ENCODE measurements at places on chromosomes 1 and 21.

DNA sequence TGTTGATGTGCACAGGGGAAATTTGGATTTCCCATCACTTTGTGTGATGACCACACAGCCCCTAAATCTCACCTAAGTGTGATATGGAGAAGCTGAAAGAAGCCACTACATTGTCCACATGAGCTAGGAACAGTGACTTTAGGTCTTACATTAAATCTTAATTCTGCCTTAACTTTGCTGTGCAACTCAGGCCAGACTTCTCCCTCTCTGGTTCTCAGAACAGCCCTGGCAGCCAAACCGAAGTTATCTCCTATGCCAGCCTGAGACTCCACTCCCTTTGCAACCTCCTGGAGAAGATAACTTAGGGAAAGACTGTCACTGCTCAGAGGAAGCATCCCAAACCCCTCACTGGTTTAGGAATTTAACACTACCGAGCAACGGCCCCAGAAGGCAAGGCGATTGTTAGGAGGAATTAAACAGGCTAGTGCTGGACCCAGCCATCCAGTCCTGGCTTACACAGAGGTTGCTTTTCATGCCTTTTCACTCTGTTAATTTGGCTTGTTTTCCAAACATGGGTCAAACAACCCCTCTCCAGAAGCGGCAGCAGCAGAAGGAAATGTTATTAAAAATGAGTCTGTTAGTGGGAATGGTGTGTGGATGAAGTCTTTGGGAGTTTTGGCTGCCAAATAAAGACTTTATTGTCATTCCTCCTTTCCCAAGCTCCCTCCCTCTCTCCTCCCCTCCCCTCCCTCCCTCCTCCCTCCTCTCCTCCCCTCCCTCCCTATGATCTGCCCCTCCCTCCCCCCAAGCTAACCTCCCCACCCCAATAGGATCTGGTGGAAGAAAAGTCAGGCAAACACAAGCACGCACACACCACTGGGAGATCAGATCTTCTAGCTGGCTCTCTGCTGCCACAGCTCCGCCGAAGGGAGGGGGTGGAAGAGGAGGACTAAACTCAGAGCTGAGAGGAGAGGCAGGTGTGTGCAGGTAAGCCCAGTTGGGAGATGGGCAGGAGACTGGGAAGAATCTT is at the start of gene PRELP:
TSS of gene PRELP (plus strand) at position 795 of the 970 bp plus-strand sequence. CDS start 7,379 bp downstream, outside the sequence.
- DNase-seq, result peak; percentile 91

DNA sequence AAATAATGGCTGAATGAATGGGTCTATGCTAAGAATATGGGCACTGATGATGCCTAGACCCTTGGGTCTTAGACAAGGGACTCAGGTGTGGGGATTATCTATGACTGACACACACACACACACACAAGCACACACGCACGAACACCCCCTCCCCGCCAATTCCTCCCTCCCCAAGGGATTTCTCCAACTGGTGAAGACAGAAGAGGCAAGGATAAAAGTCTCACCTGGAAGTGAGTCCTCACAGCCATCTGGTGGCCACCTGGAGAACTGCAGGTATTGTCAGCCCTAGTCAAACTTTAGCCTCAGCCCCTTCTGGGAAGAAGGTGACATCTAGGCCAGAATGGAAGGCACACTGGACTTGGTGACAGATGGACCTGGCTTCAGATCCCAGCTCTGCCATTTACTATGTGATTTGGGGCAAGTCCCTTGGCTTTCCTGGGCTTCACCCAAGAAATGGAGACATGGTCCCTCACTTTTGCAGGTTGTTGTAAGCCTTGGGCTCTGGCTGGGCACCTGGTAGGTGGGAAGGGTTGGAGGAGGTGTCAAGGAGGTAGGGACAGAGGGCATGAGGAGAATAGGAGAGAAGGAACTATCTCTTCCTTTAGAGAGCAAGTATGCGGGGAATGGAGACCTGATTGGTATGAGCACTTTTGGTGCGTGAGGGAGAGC is 4.0 kb upstream of the GPR3 start:
- DNase-seq, result peak; percentile 74

- peak; percentile 22 for DNase-seq
These were observed 26.1 kb downstream of the ATP5PF start for GRCh38 chr21:25708467-25709065.

DNA sequence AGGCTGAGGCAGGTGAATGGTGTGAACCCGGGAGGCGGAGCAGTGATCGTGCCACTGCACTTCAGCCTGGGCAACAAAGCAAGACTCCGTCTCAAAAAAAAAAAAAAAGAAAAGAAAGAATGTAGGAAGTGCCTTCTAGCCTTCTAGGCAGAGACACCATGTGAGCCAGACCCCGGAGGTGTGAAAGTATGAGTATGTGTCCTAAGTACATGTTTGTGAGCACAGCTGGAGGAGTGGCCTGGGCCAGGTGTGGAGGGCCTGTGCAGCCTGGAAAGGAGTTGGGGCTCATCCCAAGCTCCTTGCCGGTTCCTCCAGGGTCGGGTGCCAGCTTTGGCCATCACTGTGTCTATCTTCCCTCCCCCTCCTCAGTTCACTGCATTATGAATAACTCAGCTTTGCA is 13.0 kb downstream of the SOX13 start:
- no peak for DNase-seq

DNA sequence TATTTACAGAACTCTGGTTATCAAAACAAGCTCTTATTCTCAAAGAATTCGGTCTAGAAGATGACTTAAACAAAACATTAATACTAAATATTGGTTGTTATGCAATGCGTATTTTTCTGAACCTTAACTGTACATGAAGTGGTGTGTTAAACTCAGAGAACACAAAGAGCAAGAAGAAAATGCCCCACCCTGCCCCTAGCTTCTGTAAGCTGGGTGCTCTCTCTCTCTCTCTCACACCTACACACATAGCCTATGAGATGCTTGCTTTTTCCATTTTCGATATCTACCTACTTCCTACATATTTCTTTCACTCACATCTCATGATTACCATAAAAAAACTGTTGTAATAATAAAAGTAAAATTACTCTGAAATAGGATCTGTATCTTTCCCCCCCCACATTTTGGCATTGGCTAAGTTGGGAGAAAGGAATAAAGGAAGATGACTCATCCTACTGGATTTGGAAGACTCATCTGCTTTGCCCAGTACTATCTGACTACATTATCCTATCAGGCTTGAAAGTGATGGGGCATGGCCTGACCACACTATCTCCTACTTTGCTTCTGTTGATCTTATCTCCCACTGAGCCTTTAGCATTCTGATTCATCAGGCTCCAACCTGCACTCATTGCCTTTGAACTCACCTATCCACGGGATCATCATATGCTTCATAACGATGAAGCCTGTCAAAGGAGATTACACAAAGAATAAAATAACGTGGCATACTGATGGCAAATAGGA is 2.9 kb downstream of the CRYZ start:
- DNase-seq, result no peak

- DNase-seq, result no peak
These were observed 257.6 kb downstream of the TTLL7 start for GRCh38 chr1:83741348-83741747.

GRCh38 chr1:201656311-201657032 is 117.5 kb downstream of the NAV1 start:
- no peak for DNase-seq

DNA sequence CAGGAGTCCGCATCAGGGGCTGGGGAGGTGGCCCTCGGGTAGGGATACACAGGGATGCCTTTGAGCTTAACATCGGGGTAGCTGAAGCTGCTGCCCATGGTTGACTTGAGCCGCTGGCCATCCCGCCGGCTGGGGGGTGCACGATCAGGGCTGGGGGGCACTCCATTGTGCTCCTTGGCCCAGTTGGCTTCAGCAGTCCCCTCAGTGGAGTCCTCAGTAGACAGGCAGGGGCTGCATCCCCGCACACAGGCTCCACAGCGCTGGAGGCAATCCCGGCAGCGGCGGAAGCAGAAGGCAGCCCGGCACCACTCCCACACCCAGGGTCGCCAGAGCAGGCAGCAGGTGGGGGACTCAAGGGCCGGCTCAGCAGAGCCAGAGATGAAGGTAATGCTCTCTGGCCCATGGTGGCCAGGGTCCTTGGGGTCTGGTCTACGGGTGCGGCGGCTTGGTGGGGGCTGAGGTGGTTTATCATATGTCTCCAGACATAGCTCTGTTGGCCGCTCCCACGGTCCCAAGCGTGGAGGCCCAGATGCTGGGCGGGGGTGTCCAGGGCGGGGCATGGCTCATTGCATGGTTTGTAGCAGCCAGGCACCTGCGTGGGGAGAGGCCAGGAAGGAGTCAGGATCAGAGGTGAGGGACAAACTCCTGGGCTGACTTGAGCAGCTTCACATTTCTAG is 8.3 kb downstream of the KDF1 start:
- no peak for DNase-seq

DNA sequence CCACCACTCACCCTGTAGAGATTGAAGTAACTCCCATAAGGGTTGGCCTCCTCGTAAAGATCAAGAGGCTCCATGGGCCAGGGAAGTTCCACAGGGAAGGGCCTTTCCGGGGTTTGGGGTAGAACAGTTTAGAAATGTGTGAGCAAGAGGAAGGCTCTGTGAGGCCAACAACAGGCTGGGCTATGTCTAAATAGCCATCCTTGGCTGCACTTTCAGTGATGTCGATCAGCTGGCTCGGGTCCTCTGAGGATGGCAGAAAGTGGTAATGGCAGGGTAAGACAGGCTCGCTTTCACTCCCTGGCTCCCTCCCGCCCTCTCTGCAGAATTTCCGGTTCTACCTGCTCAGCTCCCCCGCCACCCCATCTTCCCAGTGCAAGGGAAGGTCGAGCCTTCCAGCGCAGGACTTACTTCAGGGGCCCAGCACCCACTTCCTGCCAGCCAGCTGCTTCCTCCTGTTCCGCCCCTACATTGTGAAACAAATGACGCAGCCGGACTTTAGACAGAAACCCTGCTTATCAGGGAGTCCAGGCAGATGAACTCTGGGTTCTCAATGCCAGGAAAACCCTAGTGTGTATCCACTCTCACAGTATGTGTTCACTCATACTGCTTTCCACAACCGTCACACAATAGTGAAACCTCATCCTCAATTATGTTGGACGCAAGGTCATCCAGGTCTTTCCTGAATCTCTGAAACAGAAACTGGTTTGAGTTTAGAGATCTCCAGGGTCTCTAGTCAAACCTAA is 7.3 kb downstream of the F11R start:
- DNase-seq, result peak; percentile 77

- no peak for DNase-seq
These were observed 64.4 kb downstream of the RAVER2 start for GRCh38 chr1:64809309-64809708.

- no peak for DNase-seq
These were observed 37.4 kb downstream of the LRRC52 start for GRCh38 chr1:165580931-165581871.

GRCh38 chr1:201362906-201363305 is 14.6 kb downstream of the TNNT2 start:
- no peak for DNase-seq

DNA sequence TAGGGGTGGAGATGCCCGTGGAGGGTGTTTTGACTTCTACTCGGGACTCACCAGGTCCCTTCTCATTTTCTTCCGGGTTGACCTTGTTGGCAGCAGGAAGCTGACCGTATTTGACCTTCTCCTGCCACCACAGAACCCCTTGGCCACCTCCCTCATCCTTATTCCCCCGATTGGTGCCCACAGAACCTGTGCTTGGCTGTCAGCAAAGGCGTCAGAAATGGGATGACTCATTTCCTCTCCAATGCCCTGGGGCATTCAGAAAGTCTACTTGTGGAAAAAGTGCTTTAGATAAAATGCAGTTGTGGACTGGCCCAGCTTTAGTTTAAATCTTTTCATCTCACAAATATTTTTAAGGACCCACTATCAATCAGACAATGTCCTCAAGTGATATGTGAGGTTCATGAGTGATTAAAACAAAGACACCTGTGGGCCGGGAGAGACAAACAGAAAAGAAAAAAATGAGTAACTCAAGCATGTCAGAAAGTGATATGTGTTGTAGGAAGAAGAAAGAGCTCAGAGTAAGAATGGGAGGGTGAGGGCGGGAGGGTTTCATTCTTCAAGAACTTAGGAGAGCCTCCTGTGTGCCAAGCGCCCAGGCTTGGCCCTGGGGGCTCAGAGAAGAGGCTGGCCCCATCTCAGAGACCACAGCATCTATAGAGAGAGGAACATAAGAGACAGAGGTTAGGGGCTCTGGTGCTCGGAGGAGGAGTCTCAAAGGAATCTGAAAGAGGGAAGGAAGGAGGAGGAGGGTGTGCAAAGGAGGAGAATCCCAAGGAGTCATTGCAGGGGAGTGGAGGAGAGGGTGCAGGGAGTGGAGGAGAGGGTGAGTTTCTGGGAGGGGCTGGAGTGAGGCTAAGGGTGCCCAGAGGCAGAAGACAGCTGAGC is 221.6 kb upstream of the VAMP3 start:
- DNase-seq, result no peak
